ENCODE measurements at places on chromosomes 13 and 19.

GRCh38 chr13:111862836-111863815 lies 203.8 kb upstream of the SOX1 start:
- no peak for DNase-seq

DNA sequence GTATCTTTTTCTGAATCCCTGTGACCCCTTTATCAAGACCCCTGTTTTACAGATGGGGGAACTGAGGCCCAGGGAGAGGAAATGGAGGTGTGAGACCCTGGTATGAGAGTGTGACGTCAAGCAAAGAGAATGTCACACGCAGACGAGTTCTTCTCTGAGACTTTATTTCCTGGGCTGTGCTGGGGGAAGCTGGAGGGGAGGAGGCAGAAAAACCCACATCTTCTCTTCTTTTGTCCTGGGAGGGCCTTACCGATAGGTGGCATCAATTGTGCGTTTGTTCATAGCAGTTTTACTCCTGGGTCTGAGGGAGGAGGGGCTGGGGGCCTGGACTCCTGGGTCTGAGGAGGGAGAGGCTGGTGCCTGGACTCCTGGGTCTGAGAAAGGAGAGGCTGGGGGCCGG lies 4.9 kb upstream of the KLK15 start:
- no peak for DNase-seq

DNA sequence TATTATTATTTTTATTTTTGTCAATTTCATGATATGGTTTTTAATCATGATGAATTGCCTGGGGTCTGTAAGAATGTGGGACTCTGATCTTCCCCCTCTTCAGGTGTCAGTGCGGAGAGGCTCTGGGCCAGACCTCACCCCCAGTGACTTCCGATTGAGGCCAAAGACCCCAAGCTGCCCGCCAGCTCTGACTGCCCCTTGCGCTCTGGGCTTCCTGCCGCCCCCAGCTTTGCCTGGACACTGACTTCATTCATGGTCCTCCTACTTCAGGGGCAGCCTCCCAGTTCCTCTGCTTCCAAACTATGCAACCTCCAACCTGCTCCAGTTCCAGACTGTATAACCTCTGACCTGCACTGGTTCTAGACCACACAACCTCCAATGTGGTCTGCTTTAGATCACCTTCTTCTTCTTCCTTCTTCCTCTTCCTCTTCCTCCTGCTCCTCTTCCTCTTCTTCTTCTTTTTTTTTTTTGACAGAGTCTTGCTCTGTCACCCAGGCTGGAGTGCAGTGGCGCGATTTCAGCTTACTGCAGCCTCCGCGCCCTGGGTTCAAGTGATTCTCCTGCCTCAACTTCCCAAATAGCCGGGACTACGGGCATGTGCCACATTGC lies 6.7 kb upstream of the PPP5C start:
- no peak for DNase-seq

DNA sequence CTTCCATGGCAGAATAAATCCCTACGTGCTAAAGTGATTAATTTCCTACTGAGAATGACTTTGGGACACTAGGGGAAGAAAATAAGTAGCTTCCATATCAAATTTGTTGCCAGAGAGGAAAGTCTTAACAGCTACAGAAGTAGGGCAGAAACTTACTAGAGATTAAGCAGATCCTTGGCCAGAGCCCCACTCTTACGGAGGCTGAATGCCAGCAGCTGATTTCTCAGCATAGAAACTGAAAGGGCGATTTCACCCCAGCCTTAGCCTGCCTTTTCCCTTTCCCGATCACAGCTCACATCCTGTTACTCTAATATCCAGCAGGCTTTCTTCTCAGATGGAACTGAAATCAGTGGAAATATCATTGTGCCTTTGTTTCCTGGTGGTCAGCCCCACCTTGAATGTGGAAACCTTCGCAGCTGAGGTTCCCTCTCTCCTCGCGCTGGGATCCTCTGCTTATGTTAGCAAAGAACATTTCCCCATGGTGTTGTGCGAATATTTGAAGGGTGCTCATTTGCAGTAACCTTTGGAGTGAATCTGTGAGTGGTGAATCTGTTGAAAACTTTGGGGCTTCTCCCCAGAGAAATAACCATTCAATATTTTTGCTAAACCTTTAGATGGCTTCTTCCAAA lies 8.4 kb downstream of the FAM124A start:
- DNase-seq: no peak

- DNase-seq: no peak
These were observed at the start of gene ZSCAN1 for GRCh38 chr19:58033741-58034476. Gene ZSCAN1 (plus strand): TSS chr19:58034025. CDS start chr19:58037837, 3,812 bp downstream.

All from RWPE2 (cell line).